ENCODE measurements at places on chromosomes 11 and 22.

GRCh38 chr11:133011604-133012003 is 520.7 kb downstream of the OPCML start:
- DNase-seq = no peak

- no peak for DNase-seq
Measured at GRCh38 chr11:12798609-12799011, 124.4 kb downstream of the TEAD1 start.

DNA sequence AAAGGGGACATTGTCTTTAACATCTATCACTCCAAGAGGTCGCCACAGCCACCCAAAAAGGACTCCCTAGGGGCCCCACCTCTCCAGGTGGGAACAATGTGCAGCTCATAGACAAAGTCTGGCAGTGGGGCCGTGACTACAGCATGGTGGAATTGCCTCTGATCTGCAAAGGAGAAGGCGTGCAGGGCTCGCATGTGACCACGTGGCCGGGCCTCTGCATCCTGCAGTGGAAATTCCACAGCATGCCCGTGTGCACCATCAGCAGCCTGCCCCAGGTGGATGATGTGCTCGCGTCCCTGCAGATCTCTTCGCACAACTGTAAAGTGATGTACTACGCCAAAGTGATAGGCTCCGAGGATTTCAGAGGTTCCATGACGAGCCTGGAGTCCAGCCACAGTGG is 18.5 kb downstream of the ALKBH3 start:
- DNase-seq = no peak

GRCh38 chr11:62150887-62151736 is 27.3 kb downstream of the INCENP start:
- DNase-seq = no peak

DNA sequence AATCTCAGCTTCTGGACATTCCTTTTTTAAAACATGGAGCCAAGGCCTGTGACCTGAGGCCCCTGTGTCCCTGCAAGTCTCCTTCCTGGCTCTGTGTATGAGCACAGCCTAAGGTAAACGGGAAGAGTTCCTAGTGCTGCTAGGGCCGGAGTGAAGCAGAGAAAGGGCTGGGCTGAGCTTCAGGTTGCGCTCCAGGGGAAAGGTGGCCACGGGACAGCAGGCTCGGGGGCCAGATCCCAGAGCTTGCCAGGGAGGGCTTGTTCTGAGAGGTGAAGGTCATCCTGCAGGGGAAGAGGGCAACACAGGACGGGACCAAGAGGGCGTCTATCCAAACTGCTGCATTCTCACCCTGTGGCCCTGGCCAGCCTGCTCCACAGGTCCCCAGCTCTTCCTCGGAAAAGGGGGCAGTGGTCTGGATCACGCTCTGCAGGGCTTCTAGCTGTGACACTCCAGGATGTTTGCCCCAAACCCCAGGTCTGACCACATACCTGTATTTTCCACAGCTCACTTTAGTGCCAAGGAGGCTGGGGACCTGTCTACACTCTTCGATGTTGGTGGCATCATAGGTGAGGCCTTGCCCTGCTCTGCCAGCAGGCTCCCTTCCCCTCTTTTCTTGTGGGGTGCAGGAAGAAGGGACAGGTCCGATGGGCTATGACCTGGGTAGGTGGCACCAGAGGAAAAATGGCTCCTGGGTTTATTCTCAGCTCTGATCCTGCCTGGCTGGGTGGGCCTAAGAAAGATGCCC is 20.4 kb downstream of the SLC37A2 start:
- DNase-seq = no peak

GRCh38 chr11:132088551-132088950 is 718.1 kb downstream of the NTM start:
- DNase-seq = no peak

- DNase-seq = no peak
Measured at GRCh38 chr22:29149841-29150555, 55.7 kb upstream of the EMID1 start.

GRCh38 chr11:74347381-74347780 is 35.9 kb upstream of the P4HA3 start:
- DNase-seq = no peak

GRCh38 chr11:19646308-19646707 is 66.3 kb upstream of the NAV2 start:
- DNase-seq = no peak

GRCh38 chr11:64276653-64277431 is 7.6 kb downstream of the BAD start:
- DNase-seq = no peak

- no peak for DNase-seq
Measured at GRCh38 chr11:8758619-8759169, 76.1 kb downstream of the RPL27A start.

DNA sequence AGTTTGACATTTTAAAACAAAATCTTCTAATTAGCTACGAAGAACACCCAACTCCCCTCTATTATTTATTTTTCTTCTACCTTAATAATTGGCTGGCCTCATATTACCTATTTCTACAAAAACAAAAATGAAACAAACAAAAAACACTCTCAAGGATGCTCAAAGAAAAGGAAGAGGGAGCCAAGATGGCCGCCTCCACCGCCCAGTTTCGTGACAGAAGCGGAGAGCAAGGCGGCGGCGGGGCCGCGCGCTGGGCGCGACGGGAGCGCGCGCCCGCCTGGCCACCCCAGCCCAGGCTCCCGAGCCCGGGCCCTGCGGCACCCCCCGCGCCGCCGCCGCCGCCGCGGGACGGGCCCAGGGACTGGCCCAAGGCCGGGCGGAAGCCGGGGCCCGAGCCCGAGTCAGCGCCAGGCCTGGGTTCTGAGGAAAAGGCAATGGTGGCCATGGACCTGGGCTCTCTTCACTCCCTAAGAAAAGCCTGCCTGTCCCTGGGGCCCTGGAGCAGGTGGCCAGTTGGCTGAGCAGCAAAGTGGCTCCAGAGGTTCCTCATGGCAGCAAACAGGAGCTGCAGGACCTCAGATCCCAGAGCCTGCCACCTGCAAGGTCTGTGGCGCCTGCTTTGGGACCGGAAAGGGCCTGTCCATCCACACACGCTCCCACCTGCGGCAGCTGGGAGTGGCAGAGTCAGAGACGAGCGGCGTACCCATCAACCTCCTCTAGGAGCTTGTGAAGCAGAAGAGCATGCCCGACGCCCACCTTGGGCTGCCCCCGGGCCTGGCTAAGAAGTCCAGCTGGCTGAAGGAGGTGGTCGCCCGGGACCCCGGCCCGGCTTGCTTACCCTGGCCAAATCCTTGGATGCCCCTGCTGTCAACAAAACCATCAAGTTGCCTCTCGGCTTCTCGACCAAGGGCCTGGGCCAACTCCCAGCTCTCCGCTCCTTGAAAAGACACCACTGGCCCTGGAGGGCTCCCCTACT is 543.2 kb upstream of the CCDC179 start:
- DNase-seq = no peak

- DNase-seq = no peak
Measured at GRCh38 chr11:118883368-118884071, at the start of gene CXCR5. CXCR5 (plus strand) TSS chr11:118883892; CDS start chr11:118883942, 50 bp downstream.

DNA sequence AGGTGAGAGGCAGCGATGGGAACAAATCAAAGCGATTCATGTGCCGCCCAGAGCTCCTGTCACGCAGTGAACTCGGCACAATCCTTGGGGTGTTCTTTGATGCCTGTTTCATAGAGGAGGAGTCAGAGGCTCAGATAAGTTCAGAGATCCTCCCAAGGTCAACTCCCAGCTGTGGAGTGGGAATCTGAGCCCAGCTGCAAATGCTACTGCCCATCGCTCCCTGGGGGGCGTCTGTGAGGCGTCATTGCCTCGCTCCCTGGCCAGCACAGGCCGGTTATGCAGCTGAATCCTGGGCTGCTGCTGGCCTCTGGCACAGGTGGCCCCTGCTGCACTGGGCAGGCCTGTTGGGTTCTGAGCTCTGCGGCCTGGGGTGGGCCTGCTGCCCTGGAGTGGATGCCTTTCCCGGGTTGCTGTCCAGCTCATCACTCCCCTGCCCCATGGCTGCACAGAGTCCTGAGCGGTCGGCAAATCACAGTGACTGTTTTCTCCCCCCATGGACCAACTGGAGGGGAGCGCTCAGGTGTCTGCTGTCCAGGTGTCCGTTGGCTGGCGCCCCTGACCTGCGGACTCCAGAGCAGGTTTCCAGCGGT is 36.3 kb upstream of the SHISAL1 start:
- DNase-seq = no peak

GRCh38 chr11:74055938-74056337 is 47.1 kb upstream of the UCP3 start:
- DNase-seq = no peak

GRCh38 chr11:104997288-104997687 is 25.7 kb downstream of the CASP5 start:
- DNase-seq = no peak

DNA sequence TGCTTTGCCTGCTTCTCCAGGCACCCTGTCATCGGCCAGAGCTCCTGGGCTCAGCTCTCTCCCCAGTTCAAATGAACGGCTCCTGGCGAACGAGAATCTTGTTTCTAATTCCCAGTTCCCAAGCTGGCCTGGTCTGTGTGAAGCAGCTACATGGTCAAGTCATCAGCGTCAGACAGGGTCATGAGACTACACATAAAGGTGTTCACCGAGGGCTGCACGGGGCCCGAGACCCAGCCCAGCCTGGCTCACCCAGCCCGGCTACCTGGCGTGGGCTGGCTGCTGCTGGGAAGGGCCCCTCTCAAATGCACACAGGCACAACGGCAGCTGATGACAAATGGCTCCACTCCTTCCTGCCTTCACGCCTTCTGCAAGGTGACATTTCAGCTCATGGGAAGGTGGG is 14.6 kb upstream of the CELSR1 start:
- no peak for DNase-seq

DNA sequence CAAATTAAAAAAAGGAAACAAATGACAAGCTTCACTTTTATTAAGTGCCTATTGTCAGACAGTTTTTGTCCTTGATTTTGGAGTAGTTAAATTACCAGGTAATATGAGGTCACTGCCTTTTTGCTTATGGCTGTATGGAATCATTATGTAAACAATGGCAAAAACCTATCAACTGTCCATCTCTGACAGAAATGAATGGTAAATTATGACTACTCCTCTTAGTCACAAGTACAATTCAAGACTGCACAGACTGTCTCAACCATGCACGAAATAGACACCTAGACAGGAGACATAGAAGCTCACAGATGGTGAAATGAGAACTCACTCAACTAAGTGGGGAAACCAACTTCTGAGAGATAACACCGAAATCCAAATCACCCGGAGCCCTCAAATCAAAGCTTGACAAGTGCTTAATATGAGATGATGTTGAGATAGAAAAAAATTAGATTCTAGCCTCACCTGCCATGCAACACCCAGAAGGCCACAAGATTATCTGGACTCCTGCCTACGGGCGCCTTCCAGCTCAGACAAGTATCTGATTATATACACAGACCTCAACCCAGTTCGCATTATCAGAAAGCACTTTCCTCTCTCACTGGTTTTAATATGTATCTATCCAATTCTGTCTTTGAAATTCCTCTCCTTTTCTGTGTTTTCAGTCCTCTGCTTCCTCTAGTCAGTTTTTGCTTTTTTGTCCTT is 199.3 kb downstream of the CADM1 start:
- no peak for DNase-seq

DNA sequence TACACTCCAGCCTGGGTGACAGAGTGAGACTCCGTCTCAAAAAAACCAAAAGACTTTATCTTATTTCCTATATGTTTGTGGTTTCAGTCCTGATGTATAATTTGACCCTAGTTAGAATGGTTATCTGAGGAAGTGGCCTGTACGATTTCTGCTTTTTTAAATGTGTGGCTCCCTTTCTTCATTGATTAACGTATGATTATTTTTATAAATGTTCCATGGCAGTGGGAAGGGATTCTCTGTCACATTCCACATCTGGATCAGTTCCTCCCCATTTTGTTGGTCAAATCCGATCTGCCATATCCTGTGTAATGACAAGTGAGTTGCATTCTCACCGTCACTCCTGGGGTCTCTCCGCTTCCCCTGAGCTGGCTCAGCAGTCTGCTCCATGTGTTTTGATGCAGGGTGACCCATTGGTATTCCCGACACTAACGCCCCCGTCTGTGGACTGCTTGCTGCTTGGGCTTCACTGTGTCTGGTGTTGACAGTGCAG is 20.3 kb downstream of the NEAT1 start:
- DNase-seq = no peak

DNA sequence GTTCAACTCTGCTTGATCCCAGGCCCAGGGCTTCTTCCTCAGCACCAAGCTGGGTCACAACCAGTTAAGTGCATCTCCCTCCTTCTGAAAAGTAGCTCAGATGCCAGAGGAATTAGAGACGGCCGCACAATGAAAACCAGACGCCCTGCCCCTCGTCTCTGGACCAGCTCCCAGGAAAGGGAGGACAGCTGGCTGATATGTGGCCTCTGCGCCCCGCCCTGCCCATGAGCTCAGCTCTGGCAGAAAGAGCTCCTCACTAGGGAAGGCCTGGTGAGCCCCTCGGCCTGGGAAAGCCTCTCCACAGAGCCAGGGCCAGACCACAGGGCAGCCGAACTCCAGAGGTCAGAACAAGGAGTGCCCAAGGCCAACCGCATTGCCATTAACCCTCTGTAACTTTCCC is 18.1 kb upstream of the SCGB1A1 start:
- no peak for DNase-seq

DNA sequence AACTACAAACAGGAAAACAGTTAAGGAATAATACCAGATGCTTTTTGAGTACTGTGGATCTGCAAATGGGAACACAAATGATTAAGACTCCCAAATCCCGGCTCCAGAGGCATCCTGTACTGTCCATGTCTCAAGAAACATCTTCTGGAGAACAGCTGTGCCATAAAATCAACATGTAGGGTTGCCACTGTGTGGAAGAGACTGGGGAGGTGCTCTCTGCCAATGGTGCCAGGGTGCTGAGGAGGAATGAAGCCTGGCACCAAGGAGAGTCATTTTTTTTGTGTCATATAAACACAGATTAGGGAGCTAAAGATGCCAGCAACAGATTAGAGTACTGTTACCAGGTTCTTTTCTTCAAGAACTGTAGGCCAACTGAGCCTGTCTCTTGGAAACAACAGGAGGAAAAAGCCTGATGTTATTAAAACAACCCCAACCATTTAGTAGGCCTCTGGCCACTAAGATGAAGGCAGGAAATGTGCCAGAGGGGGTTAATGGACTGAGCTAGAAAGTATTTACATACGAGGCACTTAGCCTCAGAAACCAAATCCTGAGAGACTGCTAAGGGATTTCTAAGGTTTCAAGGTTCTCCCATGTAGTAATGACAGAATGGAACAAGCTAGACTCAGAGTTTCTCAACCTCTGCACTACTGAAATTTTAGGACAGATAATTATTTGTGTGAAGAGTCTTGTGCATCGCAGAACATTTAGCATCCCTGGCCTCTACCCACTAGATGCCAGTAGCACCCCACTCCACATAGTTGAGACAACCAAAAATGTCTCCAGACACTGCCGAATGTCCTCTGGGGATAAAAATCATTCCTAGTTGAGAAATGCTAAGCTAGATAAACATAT is 54.6 kb upstream of the CHRM4 start:
- DNase-seq = no peak

DNA sequence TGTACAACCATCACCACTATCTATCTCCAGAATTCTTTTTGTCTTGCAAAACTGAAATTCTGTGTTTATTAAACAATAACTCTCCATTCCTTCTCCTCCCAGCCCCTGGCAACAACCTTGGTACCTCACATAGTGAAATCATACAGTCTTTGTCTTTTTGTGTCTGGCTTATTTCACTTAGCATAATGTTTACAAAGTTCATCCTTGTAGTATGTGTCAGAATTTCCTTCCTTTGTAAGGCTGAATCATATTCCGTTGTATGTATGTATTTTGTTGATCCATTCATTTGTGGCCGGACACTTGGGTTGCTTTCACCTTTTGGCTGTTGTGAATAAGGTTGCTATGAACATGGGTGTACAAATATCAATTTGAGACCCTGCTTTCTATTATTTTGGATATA is 243.7 kb upstream of the TBCEL start:
- DNase-seq = no peak
